ENCODE measurements at places on chromosomes 12 and 14. TPM values are rescaled to one million over a fixed set of nuclear protein-coding genes. Genes with fewer than 3 reads are reported as not detected.

DNA sequence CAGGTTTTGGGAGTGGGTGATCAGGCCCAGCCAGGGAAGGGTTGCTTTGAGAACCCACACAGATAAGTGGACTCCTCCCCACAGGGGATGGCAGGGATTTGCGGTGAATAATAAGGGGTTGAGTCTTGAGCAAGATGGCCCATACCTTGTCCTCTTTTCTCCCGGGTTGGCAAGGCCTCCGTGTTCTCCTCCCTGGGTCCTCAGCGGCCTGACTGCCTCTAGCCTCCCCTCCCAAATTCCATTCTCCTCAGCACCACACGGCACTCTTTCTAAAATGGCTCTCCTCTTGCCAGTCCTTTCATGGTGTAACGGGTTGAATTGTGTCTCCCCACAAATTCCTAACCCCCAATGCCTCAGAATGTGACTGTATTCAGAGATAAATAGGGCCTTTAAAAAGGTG lies 70.0 kb downstream of the CHST11 start:
- peaks cover 70% of the 10 kb centered on the region for H3K36me3 ChIP-seq
- H3K27ac ChIP-seq: peak overlapping the region; percentile 22
- no peaks in the 10 kb centered on the region for H3K27me3 ChIP-seq

GRCh38 chr14:69848903-69849391 lies 30.3 kb upstream of the SMOC1 start:
- H3K27me3 ChIP-seq: peaks cover 3% of the 10 kb centered on the region

DNA sequence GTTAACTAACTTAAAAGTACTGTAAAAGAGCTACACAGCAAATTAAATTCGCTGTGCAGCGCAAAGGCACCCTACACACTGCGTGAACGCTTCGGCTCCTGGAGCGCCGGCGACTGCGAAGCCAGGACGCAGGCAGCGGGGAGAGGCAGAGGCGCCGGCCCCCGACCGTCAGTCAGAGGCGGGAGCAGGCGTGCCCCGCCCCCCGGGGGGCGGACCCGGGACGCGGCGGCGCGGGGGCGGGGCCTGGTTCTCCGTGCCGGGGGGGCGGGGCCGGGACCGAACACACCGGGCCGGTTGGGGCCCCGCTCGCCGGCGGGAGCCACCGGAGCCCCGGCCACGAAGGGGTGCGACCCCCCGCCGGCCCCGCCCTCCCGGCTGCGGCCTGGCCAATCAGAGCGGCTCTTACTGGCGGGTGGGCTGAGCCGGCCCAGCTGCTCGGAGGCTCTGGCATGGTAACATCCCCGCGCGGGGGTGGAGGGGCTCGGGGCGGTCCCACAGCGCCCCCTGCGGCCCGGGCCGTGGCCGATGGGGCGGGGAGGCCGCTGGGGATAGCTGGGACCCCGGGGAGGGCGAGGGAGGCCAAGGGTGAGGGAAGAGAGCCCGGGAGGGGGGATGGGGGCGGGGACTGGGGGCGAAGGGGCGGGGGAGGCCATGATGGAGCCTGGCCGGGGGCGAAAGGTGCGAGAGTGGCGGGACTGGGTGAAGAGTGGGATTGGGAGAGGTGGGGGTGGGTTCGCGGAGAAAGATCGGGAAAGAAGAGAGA lies at the start of gene PRPF40B:
Gene PRPF40B, plus strand, starts transcription at position 420 of the 763 bp plus-strand sequence. Its CDS starts 30 bp downstream, at position 450.
- DNase-seq: peak; percentile 87
- peaks cover 16% of the 10 kb centered on the region for H3K27me3 ChIP-seq
- peaks cover 2% of the 10 kb centered on the region for H3K36me3 ChIP-seq
- H3K4me1 ChIP-seq: peaks cover 29% of the 10 kb centered on the region
- H3K4me3 ChIP-seq: peak within 1 kb of the TSS; percentile 82
- H3K27ac ChIP-seq: peak within 1 kb of the TSS; percentile 89

DNA sequence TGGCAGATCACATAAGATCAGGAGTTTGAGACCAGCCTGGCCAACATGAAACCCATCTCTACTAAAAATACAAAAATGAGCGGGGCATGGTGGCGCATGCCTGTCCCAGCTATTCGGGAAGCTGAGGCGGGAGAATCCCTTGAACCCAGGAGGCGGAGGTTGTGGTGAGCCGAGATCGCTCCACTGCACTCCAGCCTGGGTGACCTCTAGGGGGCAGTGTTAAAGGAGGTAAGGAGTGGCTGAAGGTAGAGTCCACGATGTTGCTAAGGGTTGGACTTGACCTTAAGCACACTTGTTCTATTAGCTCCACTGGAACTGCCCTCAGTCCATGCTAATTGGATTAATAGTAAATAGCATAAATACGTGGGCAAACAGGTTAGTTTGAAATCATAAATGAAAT lies 62.4 kb upstream of the PSMC1 start:
- no peak overlapping the region for H3K27ac ChIP-seq
- no peaks in the 10 kb centered on the region for H3K4me1 ChIP-seq

- H3K36me3 ChIP-seq: no peaks in the 10 kb centered on the region
- no peak overlapping the region for H3K4me3 ChIP-seq
- H3K4me1 ChIP-seq: no peaks in the 10 kb centered on the region
- DNase-seq: no peak
- no peaks in the 10 kb centered on the region for H3K27me3 ChIP-seq
These were observed 81.2 kb downstream of the PRKD1 start for GRCh38 chr14:29846339-29847055.

- no peaks in the 10 kb centered on the region for H3K4me1 ChIP-seq
- H3K27ac ChIP-seq: no peak overlapping the region
- H3K4me3 ChIP-seq: no peak overlapping the region
- peaks cover 28% of the 10 kb centered on the region for H3K36me3 ChIP-seq
- H3K27me3 ChIP-seq: no peaks in the 10 kb centered on the region
These were observed 30.6 kb upstream of the BTBD6 start for GRCh38 chr14:105217774-105218173.

GRCh38 chr14:94144765-94145164 lies 15.4 kb upstream of the IFI27L2 start:
- no peaks in the 10 kb centered on the region for H3K36me3 ChIP-seq
- H3K4me3 ChIP-seq: no peak overlapping the region
- H3K27ac ChIP-seq: peak overlapping the region; percentile 11
- H3K27me3 ChIP-seq: peaks cover 24% of the 10 kb centered on the region
- H3K4me1 ChIP-seq: peaks cover 27% of the 10 kb centered on the region

DNA sequence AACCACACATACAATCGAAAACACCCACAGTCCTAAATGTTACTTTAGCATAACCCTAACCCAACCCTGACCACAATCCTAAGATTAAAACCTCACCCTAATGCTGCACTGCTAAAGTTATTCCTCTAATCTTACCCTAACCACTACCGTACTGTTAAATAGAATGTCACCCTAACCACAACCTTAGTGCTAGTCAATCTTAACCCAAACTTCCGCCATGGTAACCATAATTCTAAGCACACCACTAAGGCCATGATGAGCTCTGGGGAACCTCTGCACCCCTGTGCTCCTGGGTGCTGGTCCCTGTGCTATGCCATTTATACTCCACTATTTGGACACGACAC lies 38.0 kb downstream of the LTBP2 start:
- H3K4me3 ChIP-seq: no peak overlapping the region
- H3K27ac ChIP-seq: no peak overlapping the region
- peak; percentile 43 for DNase-seq
- H3K27me3 ChIP-seq: peaks cover 45% of the 10 kb centered on the region

DNA sequence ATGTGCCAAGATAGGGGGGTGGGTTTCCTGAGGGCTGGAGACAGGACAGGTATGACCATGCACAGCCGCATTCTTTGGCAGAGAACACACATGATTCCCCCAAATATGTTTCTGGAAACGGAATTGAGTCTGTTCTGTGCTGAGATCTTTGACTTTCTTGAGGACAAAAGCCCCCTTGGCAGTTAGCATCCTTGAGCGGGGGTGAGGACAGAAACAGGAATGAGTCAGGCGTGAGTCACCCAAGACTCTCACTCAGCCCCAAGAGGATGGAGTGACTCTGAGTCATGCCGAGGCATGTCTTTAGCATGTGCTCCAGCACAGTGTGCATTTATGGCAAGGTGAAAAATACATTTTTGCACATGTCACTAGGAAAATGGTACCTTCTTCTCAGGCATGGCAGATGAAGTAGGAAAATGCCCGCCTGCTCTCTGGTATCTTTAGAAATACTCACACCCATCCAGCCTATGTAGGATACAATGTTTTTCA lies 52.1 kb downstream of the DAD1 start:
- H3K4me3 ChIP-seq: peak overlapping the region; percentile 76
- H3K27me3 ChIP-seq: no peaks in the 10 kb centered on the region
- peak overlapping the region; percentile 98 for H3K27ac ChIP-seq
- DNase-seq: peak; percentile 87
- peaks cover 93% of the 10 kb centered on the region for H3K4me1 ChIP-seq

GRCh38 chr12:28799348-28799747 lies 349.7 kb upstream of the FAR2 start:
- DNase-seq: no peak
- no peaks in the 10 kb centered on the region for H3K4me1 ChIP-seq
- H3K4me3 ChIP-seq: no peak overlapping the region

- peak overlapping the region; percentile 85 for H3K27ac ChIP-seq
- H3K36me3 ChIP-seq: peaks cover 37% of the 10 kb centered on the region
- peaks cover 57% of the 10 kb centered on the region for H3K4me1 ChIP-seq
- peak overlapping the region; percentile 39 for H3K4me3 ChIP-seq
- no peak for DNase-seq
These were observed 85.1 kb upstream of the NID2 start for GRCh38 chr14:52153939-52154338.

DNA sequence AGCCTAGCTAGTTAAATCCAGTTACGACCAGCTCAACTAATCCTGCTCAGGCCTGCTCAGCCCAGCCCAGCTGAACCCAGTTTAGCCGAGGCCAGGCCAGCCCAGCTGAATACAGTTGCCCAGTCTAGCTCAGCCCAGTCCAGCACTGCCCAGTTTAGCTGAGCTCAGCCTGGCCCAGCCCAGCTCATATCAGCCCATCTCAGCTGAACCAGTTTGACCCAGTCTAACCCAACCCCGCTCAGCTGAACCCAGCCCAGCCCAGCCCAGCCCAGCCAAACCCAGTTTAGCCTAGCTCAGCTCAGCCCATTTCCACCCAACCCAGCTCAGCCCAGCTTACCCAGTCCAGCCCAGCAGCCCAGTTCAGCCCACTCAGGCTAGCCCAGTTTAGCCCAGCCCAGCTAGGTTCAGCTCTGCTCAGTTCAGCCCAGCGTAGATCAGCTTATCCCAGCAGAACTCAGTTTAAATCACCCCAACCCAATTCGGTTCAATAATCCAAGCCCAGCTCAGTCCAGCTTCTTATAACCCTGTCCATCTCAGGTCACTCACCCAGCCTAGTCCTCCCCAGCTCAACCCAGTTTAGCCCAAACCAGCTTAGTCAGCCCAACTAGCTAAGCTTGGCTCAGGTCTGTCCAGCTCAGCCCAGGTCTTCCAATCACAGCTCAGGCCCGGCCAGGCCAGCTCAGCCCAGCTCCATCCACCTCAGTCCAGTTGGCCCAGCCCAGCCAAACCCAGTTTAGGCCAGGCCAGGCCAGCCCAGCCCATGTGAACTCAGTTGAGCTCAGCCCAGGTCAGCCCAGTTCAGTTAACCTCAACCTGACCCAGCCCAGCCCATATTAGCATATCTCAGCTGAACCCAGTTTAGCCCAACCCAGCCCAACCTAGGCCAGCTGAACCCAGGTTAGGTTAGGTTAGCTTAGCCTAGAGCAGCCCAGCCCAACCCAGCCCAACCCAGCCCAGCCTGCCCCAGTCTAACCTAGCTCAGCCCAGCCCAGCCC lies 76.7 kb downstream of the TMEM121 start:
- H3K27ac ChIP-seq: peak overlapping the region; percentile 23
- no peak for DNase-seq
- no peaks in the 10 kb centered on the region for H3K36me3 ChIP-seq
- peaks cover 4% of the 10 kb centered on the region for H3K4me1 ChIP-seq
- no peaks in the 10 kb centered on the region for H3K27me3 ChIP-seq

DNA sequence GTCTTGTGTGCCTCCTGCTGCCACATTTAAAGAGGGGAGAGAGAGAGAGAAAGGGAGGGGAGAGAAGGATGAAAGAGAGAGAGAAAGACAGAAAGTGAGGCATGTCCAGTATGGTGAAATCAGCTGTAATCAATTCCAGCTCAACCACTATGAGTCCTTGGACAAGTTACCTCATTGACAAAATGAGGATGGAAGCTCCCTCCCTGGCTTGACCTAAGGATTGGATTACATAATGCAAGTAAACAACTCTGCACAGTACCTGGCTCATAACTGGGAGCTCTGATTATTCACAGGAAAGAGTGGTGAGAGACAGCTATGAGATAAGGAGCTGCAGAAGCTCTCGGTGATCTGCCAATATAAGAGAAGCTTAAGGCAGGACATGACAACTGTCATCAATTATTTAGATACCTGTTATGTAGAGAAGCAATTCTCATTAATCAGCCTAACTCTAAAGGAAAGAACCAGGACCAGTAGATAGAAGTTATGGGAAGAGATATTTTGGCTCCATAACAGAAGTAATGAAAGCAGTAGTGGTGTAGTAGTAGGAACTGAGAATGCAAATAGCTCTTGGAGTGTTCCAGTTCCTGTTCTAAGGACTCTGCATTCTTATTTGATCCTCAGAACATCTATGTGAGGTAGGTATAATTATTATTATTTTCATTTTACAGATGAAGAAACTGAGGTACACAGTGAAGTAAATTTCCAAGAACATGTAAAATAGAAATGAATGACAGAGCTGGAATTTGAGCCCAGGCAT lies 791.6 kb downstream of the DIO2 start:
- DNase-seq: no peak
- no peak overlapping the region for H3K4me3 ChIP-seq
- no peak overlapping the region for H3K27ac ChIP-seq
- no peaks in the 10 kb centered on the region for H3K27me3 ChIP-seq
- H3K4me1 ChIP-seq: no peaks in the 10 kb centered on the region
- no peaks in the 10 kb centered on the region for H3K36me3 ChIP-seq

DNA sequence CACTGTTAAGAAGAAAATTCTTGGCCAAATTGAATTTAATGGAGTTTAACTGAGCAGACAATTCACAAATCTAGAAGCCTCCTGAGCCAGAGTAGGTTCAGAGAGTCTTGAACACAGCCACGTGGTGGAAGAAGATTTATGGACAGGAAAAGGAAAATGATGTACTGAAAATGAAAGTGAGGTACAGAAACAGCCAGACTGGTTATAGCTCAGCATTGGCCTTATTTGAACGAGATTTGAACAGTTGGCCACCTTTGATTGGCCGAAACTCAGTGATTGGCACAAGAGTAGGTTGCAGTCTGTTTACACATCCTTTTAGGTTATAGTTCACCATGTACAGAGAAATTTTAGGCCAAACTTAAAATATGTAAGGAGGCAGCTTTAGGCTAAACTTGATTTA lies 9.9 kb downstream of the OAS2 start:
- peak overlapping the region; percentile 88 for H3K27ac ChIP-seq
- no peak overlapping the region for H3K4me3 ChIP-seq
- H3K27me3 ChIP-seq: no peaks in the 10 kb centered on the region
- peaks cover 100% of the 10 kb centered on the region for H3K36me3 ChIP-seq
- DNase-seq: peak; percentile 56

The IFNG-AS1 gene
- total RNA-seq: not detected

The SLC6A15 gene
- total RNA-seq: not detected

The NUDT14 gene
- 25.3 TPM for total RNA-seq

The SLC2A13 gene
- 5.2 TPM for total RNA-seq

The SNW1 gene
- total RNA-seq: 94.4 TPM

The CLEC6A gene
- total RNA-seq: not detected

The CSAD gene
- total RNA-seq: 15.7 TPM

The TOGARAM1 gene
- 9.5 TPM for total RNA-seq
